GM23248 (cell line): ENCODE measurements at places on chromosomes 5 and 9. TPM values are rescaled to one million over a fixed set of nuclear protein-coding genes. Genes with fewer than 3 reads are reported as not detected.
A peak's percentile ranks its signal among the peaks of the same experiment; 100 is the strongest.

- H3K4me3 ChIP-seq: no peak overlapping the region
- no peaks in the 10 kb centered on the region for H3K27me3 ChIP-seq
- H3K4me1 ChIP-seq: peaks cover 12% of the 10 kb centered on the region; the same call in 1 of the 2 replicates
These were observed 65.4 kb downstream of the ZNF618 start for GRCh38 chr9:113941526-113941925.

FOXI1 gene
- not detected in 2 replicates for total RNA-seq

GRCh38 chr9:121672986-121673385, 21.6 kb downstream of the DAB2IP start:
- H3K27me3 ChIP-seq: no peaks in the 10 kb centered on the region
- peak; percentile 40 for DNase-seq
- no peak overlapping the region for H3K27ac ChIP-seq
- no peak overlapping the region for H3K4me3 ChIP-seq
- H3K4me1 ChIP-seq: peaks cover 10% of the 10 kb centered on the region

PLCXD3 gene
- 0.13 and 0.22 TPM in 2 replicates for total RNA-seq

DNA sequence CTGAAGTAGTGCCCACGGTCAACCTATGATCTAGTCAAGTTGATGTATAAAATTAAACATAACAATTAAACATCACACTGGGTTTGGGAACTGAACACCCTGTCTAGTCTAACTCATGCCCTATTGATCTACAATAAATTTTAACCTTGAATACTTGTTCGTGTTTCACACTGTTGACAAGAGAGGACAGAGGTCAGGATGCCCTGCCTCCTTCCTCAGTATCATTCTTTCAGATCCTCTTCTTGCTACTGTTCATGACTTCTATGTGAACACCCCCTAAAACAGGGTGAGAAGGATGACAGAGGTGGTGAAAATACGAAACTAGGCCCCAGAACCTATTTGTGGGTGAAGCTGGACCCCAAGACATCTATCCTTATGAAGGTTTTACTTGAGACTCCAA, 8.1 kb upstream of the MAT2B start:
- peaks cover 8% of the 10 kb centered on the region for H3K4me1 ChIP-seq
- no peak for DNase-seq
- no peak overlapping the region for H3K4me3 ChIP-seq
- no peaks in the 10 kb centered on the region for H3K36me3 ChIP-seq
- no peak overlapping the region for H3K27ac ChIP-seq

OR1J2 gene
- total RNA-seq: 0.22 TPM in 1 of 2 replicates, not detected in the other

- H3K27ac ChIP-seq: no peak overlapping the region
- 0 out of 2 replicates have a peak, but pooled peaks cover 8% of the 10 kb centered on the region for H3K4me1 ChIP-seq
- H3K4me3 ChIP-seq: no peak overlapping the region
- no peak for DNase-seq
- no peaks in the 10 kb centered on the region for H3K27me3 ChIP-seq
These were observed 12.1 kb downstream of the SEMA5A start for GRCh38 chr5:9533562-9534364.

- no peaks in the 10 kb centered on the region for H3K36me3 ChIP-seq
- H3K4me1 ChIP-seq: no peaks in the 10 kb centered on the region
- H3K4me3 ChIP-seq: no peak overlapping the region
- no peak for DNase-seq
- no peak overlapping the region for H3K27ac ChIP-seq
These were observed 288.9 kb upstream of the VLDLR start for GRCh38 chr9:2332663-2333062.

- H3K4me1 ChIP-seq: no peaks in the 10 kb centered on the region
- H3K27me3 ChIP-seq: no peaks in the 10 kb centered on the region
- no peaks in the 10 kb centered on the region for H3K36me3 ChIP-seq
- no peak overlapping the region for H3K27ac ChIP-seq
These were observed 25.6 kb upstream of the HMGCS1 start for GRCh38 chr5:43338862-43339261.

ARHGEF28 gene
- total RNA-seq: 8.9 and 9.6 TPM in 2 replicates

DNA sequence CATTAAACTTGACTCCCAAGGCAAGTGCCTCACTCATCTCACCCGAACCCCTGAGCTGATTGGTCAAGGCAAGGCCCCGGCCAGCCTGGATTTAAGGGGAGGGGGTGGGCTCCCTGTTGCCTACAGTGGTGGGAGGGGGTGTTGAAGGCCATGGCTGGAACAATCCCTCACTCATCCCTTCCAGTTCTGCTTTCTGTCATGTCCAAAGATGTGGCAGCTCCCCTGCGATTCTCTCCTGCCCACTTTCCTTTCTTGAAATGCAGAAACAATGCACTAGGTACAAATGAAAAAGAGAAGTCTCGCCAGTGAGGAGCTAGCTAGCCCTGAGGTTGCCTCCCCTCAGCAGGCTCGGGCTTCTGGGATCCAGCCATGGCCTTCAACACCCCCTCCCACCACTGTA, 240.9 kb downstream of the SYK start:
- H3K36me3 ChIP-seq: no peaks in the 10 kb centered on the region
- no peaks in the 10 kb centered on the region for H3K27me3 ChIP-seq
- H3K4me1 ChIP-seq: peaks cover 14% of the 10 kb centered on the region
- no peak overlapping the region for H3K27ac ChIP-seq

GRCh38 chr5:173056783-173057061, 570 bp downstream of the CREBRF start:
- no peaks in the 10 kb centered on the region for H3K36me3 ChIP-seq
- peak overlapping the region; percentile 91 for H3K27ac ChIP-seq
- H3K4me3 ChIP-seq: peak overlapping the region; percentile 93
- no peak for DNase-seq

TRPM6 gene
- not detected in 2 replicates for total RNA-seq
